ENCODE measurements at places on chromosomes 3 and 15. TPM values are rescaled to one million over a fixed set of nuclear protein-coding genes. Genes with fewer than 3 reads are reported as not detected.

MEGF11 gene
- total RNA-seq, result not detected

CTXN2 gene
- not detected for total RNA-seq

ROPN1 gene
- total RNA-seq, result not detected

STRIT1 gene
- total RNA-seq, result not detected

MYO1E gene
- 225 TPM for total RNA-seq

IL17RB gene
- total RNA-seq, result 0.52 TPM

TUBGCP5 gene
- total RNA-seq, result 19.8 TPM

RHO gene
- 0.15 TPM for total RNA-seq

CADPS gene
- 0.99 TPM for total RNA-seq

SLC7A14 gene
- total RNA-seq, result not detected

GRCh38 chr15:70414626-70415025 is 316.9 kb upstream of the TLE3 start:
- H3K4me1 ChIP-seq, result no peaks in the 10 kb centered on the region
- H3K27me3 ChIP-seq, result no peaks in the 10 kb centered on the region
- no peak for DNase-seq
- H3K27ac ChIP-seq, result no peak overlapping the region
- H3K36me3 ChIP-seq, result no peaks in the 10 kb centered on the region
- H3K4me3 ChIP-seq, result no peak overlapping the region

DNA sequence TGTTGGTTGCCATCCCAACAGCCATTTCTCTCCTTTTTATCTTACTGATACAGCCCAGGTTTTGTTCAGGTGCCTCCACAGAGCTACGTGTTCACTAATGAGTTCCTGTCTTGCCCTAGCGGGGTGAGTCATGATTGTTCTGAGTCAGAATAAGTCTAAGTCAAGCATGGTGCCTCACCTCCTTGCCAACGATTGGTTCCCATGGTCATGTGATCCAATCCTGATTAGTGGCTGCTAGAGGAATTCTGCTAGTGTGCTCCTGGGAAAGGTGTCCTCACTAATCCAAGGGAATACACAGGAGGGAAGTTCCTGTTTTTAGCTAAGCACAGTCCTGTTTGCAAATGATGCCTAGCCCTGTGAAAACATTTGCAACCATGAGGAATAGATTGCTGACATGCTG is 99.8 kb downstream of the NSUN3 start:
- no peak overlapping the region for H3K4me3 ChIP-seq

GRCh38 chr3:140823106-140823505 is 118.5 kb upstream of the SLC25A36 start:
- no peaks in the 10 kb centered on the region for H3K27me3 ChIP-seq
- H3K36me3 ChIP-seq, result no peaks in the 10 kb centered on the region
- H3K4me3 ChIP-seq, result no peak overlapping the region

DNA sequence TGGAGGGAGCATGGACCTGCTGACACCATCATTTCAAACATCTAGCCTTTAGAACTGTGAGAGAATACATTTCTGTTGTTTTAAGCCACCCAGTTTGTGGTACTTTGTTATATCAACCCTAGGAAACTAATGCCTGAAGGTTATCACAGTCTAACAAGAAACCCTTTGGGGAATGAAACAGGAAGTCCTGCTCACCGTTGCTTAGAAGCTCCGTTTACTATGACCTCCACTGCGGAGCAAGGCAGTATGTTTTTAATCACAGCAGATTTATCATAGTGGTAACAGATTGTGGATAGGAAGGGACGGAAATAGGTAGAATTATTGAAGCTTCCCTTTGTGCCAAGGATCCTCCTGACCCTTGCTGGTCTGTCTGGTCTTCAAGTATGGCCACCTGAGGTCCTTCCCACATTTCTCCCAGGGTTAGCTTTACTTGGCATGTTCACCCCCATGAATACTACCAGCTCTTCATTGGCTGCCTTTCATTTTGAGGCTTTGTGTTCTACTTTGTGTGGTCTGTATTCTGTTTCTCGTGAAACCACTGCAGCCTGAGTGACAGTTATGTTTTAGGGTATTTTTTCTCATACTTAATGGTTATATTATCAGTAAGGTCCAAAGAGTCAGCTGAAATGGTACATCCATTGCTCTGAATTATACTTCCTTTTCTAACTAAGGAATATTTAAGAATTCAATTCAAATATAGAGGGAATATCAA is 201.6 kb downstream of the CHST2 start:
- H3K36me3 ChIP-seq, result no peaks in the 10 kb centered on the region
- no peak overlapping the region for H3K4me3 ChIP-seq
- H3K27me3 ChIP-seq, result no peaks in the 10 kb centered on the region
- no peaks in the 10 kb centered on the region for H3K4me1 ChIP-seq
- no peak for DNase-seq

DNA sequence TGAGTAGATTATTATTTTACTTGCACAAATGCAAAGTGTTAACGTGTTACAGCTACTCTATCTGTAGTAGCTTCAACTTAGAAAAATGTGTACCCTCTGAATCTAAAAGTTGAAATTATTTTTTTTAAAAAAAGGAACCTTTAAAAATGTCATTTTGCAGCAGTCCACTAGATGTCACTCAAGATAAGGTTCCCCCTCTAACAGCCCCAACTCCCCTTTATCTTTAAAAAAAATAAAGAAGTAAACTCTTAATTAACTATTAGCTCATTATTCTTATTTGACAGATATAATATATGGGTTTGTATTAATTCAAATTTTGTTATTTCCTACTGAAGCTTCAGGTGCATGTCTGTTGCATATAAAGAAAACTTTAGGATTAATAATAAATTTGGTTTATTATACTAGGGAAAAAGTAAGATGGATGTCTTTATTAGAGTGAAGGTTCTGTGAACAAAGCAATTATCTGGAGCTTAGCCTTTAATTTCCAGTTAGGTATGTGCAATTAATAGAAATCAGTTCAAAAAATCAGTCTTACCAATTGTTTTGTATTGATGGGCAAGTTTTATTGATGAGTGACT is 288.5 kb downstream of the VGLL3 start:
- no peak overlapping the region for H3K4me3 ChIP-seq
- no peaks in the 10 kb centered on the region for H3K36me3 ChIP-seq
- no peak for DNase-seq
- H3K27me3 ChIP-seq, result no peaks in the 10 kb centered on the region
- no peak overlapping the region for H3K27ac ChIP-seq
- H3K4me1 ChIP-seq, result no peaks in the 10 kb centered on the region

DNA sequence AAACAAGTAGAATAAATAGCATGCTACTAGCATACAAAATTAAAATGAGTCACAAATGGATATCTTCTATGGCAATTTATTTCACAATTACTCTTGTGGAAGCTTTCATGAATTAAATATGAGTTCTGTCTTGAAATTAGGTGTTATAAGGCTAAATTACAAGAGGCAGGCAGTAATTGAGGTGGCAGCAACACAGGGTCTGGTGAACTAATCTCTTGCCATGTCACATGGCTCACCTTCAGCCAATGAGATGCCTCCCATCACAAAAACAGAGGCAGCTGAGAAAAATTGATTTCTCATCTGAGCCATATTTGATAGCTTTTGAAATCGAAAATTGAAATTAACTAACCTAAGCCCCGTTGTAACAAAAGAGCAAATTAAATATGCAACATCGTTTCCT is 268.8 kb downstream of the NR2F2 start:
- H3K4me3 ChIP-seq, result no peak overlapping the region
- DNase-seq, result no peak
- H3K27me3 ChIP-seq, result no peaks in the 10 kb centered on the region
- H3K27ac ChIP-seq, result no peak overlapping the region
- no peaks in the 10 kb centered on the region for H3K36me3 ChIP-seq

- H3K4me1 ChIP-seq, result no peaks in the 10 kb centered on the region
- no peak overlapping the region for H3K27ac ChIP-seq
- H3K4me3 ChIP-seq, result no peak overlapping the region
- H3K36me3 ChIP-seq, result no peaks in the 10 kb centered on the region
- no peaks in the 10 kb centered on the region for H3K27me3 ChIP-seq
These were observed 184.8 kb downstream of the LRRN1 start for GRCh38 chr3:3984053-3984452.

DNA sequence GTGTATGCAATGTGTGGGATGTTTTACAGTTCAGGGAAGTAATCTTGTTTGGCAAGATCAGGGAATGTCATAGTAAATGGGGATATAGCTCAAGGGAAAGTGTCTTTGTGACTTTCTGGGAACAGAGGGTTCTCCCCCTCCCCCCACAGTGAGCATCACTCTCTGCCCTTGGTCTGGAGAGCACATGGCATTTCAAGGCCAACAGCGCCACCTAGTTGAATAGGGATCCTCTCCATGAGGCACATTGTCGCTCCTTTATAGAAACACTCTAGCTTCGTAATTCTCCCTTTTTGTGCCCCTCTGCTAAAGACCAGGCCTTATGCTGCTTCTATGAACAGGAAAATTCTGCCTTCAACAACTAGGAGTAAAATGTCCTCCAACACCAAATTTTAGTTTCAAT is 37.1 kb upstream of the ARNT2 start:
- no peaks in the 10 kb centered on the region for H3K36me3 ChIP-seq
- H3K27me3 ChIP-seq, result no peaks in the 10 kb centered on the region
- no peak overlapping the region for H3K27ac ChIP-seq
- no peaks in the 10 kb centered on the region for H3K4me1 ChIP-seq
- DNase-seq, result no peak

DNA sequence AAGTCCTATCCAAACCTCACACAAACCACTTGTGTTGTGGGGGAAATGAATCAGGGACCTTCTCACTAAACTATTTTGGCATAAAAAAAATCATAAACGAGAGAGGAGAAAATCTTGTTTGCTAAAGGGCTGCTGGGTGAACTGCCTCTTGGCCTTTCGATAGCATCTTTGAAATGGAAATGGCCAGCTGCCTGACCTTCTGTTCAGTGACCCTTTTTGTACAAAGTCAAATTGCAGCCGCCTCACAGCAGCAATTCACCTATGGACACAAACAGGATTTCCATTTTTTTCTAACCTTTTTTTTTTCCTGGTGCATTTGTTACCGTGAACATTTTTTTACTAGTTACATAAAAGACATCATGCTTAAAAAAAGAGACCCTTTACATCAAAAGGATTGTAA is 89.0 kb upstream of the ONECUT1 start:
- H3K27ac ChIP-seq, result no peak overlapping the region
- H3K4me3 ChIP-seq, result no peak overlapping the region
- H3K27me3 ChIP-seq, result no peaks in the 10 kb centered on the region
- no peaks in the 10 kb centered on the region for H3K4me1 ChIP-seq
- H3K36me3 ChIP-seq, result no peaks in the 10 kb centered on the region

DNA sequence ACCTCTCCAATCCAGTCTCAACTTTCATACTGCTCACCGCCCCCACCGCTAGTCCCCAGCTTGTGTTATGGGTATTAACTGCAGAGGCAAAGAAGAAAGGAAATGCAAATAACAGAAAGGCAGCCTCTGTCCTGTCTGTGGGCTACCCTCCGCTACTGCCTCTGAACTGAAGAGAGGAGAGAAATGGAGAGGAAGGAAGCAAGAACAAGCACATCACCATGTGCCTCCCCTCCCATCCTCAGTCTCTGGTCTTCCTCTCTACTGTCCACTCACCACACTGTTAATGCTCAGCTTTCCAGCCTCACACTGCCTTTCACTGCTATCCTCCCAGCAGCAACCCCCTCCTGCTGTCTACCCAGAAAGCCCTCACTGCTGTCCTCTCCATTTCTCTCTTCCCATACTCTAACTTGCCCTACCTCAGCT is 139.0 kb upstream of the SLC2A2 start:
- no peaks in the 10 kb centered on the region for H3K4me1 ChIP-seq
- no peak for DNase-seq
- H3K36me3 ChIP-seq, result peaks cover 4% of the 10 kb centered on the region
- H3K27ac ChIP-seq, result no peak overlapping the region
- H3K4me3 ChIP-seq, result no peak overlapping the region

GRCh38 chr3:160106905-160107861 is 118.0 kb upstream of the C3orf80 start:
- H3K4me3 ChIP-seq, result no peak overlapping the region
- no peaks in the 10 kb centered on the region for H3K4me1 ChIP-seq
- no peaks in the 10 kb centered on the region for H3K27me3 ChIP-seq
- no peak for DNase-seq
- H3K27ac ChIP-seq, result no peak overlapping the region

DNA sequence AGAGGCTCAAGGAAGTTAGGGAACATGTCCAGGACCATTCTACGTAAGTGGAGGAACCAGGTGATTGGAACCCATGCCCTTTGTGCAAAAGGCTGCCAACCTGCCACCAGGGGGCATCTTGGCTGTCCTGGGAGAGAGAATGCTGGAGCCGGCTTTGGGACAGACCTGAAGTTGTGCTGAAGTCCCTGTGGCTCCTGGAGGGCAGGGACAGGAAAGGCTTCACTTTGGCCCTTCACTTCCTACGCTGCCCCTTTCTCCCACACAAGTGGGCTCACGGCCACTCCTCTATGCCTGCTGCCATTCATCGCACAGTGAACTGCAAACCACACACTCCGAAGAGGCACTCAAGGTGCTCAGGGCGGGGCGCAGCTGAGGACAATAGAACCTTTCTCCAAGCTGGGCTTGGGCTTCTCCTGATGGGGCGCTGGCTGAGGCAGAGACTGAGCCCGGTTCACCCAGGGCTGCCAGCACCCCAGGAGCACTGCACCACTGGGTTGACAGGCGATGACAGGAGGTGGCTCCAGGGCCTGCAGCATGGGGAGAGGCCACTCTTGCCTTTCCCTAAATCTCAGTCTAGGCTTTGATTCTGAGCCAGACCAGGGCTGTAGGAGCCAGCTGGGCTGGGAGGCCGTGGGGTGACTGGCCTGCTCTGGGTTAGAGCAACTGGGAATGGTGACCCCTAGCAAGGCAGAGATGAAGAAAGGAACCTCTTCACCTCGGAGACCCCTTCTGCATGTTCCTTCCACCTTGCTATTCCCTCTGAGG is 8.4 kb downstream of the SHF start:
- no peaks in the 10 kb centered on the region for H3K27me3 ChIP-seq
- no peaks in the 10 kb centered on the region for H3K36me3 ChIP-seq
- H3K4me3 ChIP-seq, result no peak overlapping the region
- H3K4me1 ChIP-seq, result no peaks in the 10 kb centered on the region

GRCh38 chr3:196192524-196193051 is 18.6 kb downstream of the ZDHHC19 start:
- no peaks in the 10 kb centered on the region for H3K27me3 ChIP-seq
- H3K4me1 ChIP-seq, result no peaks in the 10 kb centered on the region
- H3K36me3 ChIP-seq, result no peaks in the 10 kb centered on the region
- no peak overlapping the region for H3K4me3 ChIP-seq
- no peak overlapping the region for H3K27ac ChIP-seq

- DNase-seq, result no peak
- no peaks in the 10 kb centered on the region for H3K36me3 ChIP-seq
- no peak overlapping the region for H3K4me3 ChIP-seq
- no peaks in the 10 kb centered on the region for H3K4me1 ChIP-seq
These were observed 99.9 kb downstream of the APBA2 start for GRCh38 chr15:28985691-28986090.

DNA sequence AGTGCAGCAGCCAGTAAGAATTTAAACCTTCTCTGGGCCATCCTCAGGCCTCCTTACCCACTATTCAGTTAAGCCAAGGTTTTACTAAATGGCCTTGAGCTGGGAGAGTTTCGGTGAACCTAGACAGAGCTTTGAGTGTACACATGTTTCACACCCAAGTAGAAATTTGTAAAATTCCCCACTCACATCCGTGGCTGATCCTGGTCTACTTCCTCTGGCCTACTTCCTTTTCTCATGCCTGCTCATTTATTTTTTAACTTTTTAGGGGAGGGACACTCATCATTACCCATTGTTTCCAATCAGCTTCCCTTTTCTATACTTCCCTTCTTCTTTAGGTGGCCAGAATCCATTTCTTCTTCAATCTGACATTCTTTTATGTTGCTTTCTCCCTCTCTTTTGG is 7.6 kb downstream of the CX3CR1 start:
- no peak overlapping the region for H3K4me3 ChIP-seq
- H3K36me3 ChIP-seq, result no peaks in the 10 kb centered on the region
- H3K27ac ChIP-seq, result no peak overlapping the region
- H3K27me3 ChIP-seq, result no peaks in the 10 kb centered on the region
- DNase-seq, result no peak

GRCh38 chr3:190081389-190081788 is 39.3 kb downstream of the P3H2 start:
- H3K27ac ChIP-seq, result no peak overlapping the region
- no peaks in the 10 kb centered on the region for H3K27me3 ChIP-seq
- H3K4me3 ChIP-seq, result no peak overlapping the region
- H3K4me1 ChIP-seq, result no peaks in the 10 kb centered on the region
